ENCODE measurements at places on chromosomes 7 and 10.

GRCh38 chr7:54904986-54905385 lies 113.8 kb upstream of the EGFR start:
- no peak for DNase-seq

- no peak for DNase-seq
These were observed 25.6 kb downstream of the BLVRA start for GRCh38 chr7:43784030-43784584.

GRCh38 chr10:133391249-133391635 lies 2.7 kb upstream of the MTG1 start:
- DNase-seq = no peak

DNA sequence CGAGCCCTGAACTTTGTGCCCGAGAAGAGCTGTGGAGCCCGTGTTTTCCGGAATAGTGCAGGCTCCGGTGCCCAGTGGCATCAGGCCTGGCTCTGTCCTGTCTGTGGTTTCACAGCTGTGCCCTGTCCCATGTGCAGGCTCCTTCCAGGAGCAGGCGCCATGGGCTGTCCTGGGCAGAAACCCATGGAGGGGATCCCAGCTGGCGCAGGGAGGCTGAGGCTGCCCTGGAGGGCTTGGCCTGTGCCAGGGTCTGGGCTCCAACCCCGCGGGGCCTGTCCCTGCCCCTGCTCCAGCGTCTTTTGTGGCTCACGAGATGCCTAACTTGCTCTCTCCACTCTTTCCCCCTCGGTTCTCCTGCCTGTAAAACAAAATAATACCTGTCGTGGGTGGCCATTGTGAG lies 23.3 kb upstream of the CRHR2 start:
- DNase-seq = no peak

GRCh38 chr10:16497911-16498310 lies 23.8 kb downstream of the C1QL3 start:
- no peak for DNase-seq

GRCh38 chr7:105642264-105642663 lies 61.0 kb upstream of the EFCAB10 start:
- no peak for DNase-seq

- no peak for DNase-seq
These were observed 15.5 kb downstream of the WDR86 start for GRCh38 chr7:151394076-151395035.

DNA sequence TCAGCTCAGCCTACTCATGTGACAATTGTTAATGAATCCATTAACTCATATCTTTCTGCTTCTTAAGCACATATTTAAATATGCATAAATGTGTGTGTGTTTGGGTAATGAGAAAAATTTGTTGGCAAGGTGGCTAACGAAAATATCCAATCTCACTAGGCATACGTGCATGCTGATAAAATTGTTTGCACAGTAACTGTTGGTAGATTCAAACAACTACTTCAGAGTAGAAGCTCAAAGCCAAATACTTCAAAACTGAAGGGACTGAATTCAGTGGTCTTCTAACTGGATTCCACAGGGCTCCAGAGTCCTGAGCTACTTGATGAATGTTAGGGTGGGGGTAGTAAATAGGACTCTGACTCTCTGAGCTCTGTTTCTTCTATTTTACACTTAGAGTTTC lies 757.0 kb downstream of the GRM8 start:
- DNase-seq = no peak

- no peak for DNase-seq
These were observed 378.0 kb upstream of the SEMA3D start for GRCh38 chr7:85564861-85565260.

GRCh38 chr7:41113719-41114118 lies 589.2 kb downstream of the INHBA start:
- no peak for DNase-seq

DNA sequence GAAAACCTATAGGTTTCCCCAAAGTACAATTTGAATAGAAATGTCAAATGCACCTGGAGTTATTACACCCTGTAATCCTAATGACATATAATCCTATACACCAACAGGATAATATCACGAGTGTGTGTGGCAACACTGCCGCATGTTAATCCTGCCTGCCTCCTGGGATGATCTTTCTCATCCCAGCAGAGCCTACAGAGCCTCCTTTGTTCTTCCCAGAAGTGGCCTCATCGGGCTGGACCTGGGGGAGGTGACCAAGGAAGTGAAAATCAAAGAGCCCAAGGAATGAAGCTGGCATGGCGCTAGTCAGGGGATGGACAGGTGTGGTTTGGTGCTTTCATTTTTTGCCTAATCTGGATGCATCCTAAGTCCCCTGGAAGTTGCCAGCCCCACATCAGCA lies 29.5 kb upstream of the LEP start:
- no peak for DNase-seq

DNA sequence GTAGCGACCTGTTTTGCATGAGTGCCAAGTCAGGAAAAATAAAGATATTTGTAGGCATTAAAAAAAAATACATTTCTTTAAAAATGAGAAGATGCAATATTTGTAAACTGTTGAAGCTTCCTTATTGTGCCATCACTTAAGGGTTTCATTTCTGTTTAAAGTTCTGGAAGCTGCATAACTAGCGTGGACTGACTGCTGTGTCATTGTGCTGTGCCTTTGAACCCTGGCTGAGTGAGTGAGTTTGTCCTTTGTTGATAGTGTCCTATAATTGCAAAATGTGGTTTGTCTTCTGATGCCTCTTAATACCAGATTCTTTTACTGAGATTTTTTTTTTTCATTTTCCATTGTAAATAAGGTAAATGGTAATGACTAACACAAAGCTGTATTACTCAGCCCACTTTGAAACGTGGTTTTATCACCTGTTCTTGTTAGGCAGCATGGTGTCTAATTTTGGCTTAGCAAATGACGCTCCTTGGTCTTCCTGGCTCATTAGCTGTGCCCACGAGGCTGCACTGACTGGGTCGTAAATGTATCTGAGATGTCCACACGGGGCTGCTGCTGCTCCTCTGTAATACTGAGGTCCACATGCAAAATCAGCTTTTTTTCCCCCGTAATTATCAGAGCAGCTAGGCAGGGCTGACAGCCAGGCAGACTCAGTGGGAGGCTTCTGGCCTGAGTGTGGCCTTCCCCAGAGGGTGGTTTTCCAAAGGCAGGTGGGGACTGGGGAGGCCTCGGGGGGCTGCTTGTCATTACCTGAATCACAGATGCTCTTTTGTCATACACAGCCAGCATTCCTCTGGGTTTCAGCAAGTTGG lies 14.8 kb downstream of the ZSCAN25 start:
- no peak for DNase-seq

GRCh38 chr7:137421366-137421765 lies 77.8 kb upstream of the PTN start:
- DNase-seq = no peak

- no peak for DNase-seq
These were observed 87.3 kb upstream of the SEC61G start for GRCh38 chr7:54846273-54846672.

GRCh38 chr10:101744267-101744666 lies 31.6 kb downstream of the FGF8 start:
- DNase-seq = no peak

- no peak for DNase-seq
These were observed 1.0 kb upstream of the KNDC1 start for GRCh38 chr10:133158756-133159610.

GRCh38 chr7:29975561-29975960 lies 14.0 kb downstream of the SCRN1 start:
- no peak for DNase-seq

- no peak for DNase-seq
These were observed 698.2 kb downstream of the REEP3 start for GRCh38 chr10:64219271-64220025.

DNA sequence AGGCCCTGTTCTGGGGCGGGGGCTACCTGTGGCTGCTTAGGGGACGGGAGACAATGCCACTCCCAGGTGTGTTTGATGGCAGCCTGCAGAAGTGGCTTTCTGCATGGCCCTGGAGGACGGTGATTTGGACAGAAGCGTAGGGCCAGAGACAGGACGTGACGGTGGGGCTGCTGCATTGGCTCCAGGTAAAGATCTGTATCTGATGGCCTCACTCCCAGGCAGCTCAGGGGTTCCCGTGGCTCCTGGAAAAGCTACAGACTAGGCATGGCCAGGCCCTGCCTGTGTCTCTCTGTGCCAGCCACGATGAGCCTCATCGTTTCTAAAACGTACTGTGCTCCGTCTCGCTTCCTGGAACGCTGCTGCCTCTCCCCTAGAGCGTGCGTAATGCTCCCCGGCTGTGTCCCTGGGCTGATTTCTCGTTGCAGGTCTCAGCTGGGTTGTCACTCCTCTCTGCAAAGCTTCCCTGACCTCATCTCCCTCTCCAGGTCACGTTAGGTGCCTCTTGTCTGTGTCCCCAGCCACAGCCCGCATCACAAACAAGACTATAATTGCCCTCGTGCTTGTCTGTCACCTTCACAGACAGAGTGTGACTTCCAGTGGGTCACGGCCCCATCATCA lies 12.6 kb downstream of the GTF2IRD1 start:
- no peak for DNase-seq

- DNase-seq = no peak
These were observed 11.5 kb downstream of the AKR1E2 start for GRCh38 chr10:4837551-4837950.

- DNase-seq = no peak
These were observed 4.9 kb downstream of the RADIL start for GRCh38 chr7:4878336-4879335.

DNA sequence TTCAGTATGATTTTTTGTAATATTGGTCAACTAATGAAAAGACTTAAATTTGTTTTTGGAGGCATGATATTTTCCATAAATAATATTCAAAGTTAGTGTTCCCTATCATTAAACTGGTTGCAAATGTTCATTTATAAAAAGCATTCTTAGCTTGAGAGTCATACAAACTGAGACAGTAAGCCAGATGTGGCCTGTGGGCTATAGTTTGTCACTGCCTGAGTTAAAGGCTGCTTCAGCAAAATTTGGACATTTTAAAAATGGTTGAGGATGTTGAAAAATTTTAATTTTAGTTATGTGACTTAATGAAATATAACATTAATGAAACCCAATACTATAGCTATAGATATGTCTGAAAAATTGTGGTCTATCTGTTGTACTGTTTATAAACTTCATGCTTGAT lies 180.2 kb upstream of the CACNA2D1 start:
- DNase-seq = no peak

- DNase-seq = no peak
These were observed 22.9 kb upstream of the IFIT2 start for GRCh38 chr10:89278900-89279392.

GRCh38 chr7:78015574-78016260 lies 217.1 kb downstream of the PHTF2 start:
- no peak for DNase-seq

- no peak for DNase-seq
These were observed 54.4 kb downstream of the SEMA3A start for GRCh38 chr7:84139986-84140729.

GRCh38 chr10:104327745-104328645 lies 10.3 kb downstream of the ITPRIP start:
- DNase-seq = no peak

- no peak for DNase-seq
These were observed 177.7 kb upstream of the GPR26 start for GRCh38 chr10:123488436-123488835.

- no peak for DNase-seq
These were observed 127.8 kb upstream of the RSU1 start for GRCh38 chr10:16944986-16945385.
